PC-9 (cell line): ENCODE measurements at places on chromosomes 16 and 17. TPM values are rescaled to one million over a fixed set of nuclear protein-coding genes. Genes with fewer than 3 reads are reported as not detected.

DNA sequence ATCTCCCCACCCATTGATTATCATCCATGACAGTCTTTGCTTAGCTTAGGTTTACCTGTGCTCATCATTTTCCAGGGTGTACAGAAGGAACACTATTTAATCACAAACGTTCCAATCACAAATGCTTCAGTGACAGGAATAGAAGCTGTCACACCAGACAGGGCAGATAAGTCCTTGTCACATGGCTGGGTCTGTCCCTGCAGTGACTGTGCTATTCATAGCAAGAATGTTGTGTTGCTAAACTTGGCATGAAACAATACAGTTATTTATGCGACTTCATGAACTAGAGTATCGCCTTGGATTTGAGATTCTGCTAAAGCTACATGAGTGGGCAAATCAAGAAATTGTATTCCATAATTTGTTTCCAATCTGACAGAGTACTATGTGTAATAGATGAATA lies 108.4 kb downstream of the CDH13 start:
- no peak for DNase-seq
- no peaks in the 10 kb centered on the region for H3K4me1 ChIP-seq
- no peaks in the 10 kb centered on the region for H3K27me3 ChIP-seq
- no peak overlapping the region for H3K4me3 ChIP-seq
- H3K36me3 ChIP-seq, result no peaks in the 10 kb centered on the region
- no peak overlapping the region for H3K27ac ChIP-seq

DNA sequence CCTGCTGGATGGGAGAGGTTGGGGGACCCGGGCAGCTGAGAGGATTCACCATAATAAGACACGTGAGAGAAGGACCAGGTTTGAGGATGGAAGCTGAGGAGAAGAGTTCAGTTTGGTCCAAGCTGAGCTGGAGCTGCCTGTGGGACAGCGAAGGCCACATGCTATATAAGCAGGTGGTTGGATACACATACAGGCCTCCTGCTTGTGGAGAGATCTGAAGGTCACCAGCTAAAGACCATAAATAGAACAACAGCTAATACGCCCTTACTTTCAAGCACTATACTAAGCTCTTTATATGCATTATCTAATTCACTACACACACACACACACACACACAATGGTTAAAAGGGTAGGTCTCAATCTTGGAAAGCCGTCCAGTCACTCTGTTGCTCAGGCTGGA lies 32.1 kb downstream of the DUSP14 start:
- no peak for DNase-seq
- no peaks in the 10 kb centered on the region for H3K36me3 ChIP-seq
- no peaks in the 10 kb centered on the region for H3K27me3 ChIP-seq
- no peak overlapping the region for H3K27ac ChIP-seq

- H3K4me1 ChIP-seq, result no peaks in the 10 kb centered on the region
- DNase-seq, result peak; percentile 40
- H3K27ac ChIP-seq, result no peak overlapping the region
- H3K4me3 ChIP-seq, result no peak overlapping the region
Observed at GRCh38 chr16:77584205-77584859, 138.0 kb upstream of the NUDT7 start.

DNA sequence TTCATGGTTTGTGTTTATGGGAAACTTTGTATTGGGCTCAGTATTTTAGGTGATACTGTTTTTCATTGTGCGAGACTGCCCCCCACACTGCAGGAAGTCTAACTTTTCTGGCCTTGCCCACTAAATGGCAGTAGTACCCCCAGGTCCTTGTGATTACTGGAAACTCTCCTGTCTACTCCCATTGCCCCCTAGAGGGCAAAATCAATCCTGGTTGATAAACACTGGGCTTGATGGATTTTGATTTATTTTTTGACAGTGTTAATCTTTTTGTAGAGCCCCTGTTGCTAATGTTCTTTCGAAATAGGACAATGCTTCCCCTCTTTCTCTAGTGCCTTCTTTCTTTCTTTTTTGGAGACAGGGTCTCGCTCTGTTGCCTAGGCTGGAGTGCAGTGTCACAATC lies 15.5 kb downstream of the METTL9 start:
- peaks cover 44% of the 10 kb centered on the region for H3K4me1 ChIP-seq
- H3K4me3 ChIP-seq, result no peak overlapping the region
- peaks cover 22% of the 10 kb centered on the region; the same call in 1 of the 2 replicates for H3K36me3 ChIP-seq
- H3K27me3 ChIP-seq, result no peaks in the 10 kb centered on the region
- DNase-seq, result no peak
- no peak overlapping the region for H3K27ac ChIP-seq

GRCh38 chr17:11981862-11982261 lies 15.4 kb downstream of the ZNF18 start:
- H3K27ac ChIP-seq, result no peak overlapping the region
- no peaks in the 10 kb centered on the region for H3K27me3 ChIP-seq
- H3K4me3 ChIP-seq, result no peak overlapping the region

DNA sequence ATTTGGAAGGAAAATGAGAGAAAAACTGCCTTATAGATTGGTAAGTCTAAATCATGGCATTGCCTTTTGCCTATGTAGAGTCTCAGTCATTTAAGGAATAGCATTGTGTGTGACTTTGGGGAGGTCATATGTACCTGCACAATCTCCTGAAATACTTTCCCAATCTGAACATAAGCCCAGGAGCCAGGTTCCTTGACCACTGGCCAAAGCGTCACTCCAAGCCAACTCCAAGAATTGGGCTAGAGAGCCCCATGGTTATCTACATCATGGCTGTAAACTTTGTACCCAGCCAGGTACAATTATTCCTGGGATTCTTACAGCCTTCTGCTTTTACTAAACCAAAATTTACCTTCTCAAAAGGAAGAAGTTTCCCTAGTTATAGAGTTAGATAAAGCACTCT lies 40.8 kb upstream of the MED13 start:
- H3K4me1 ChIP-seq, result peaks cover 4% of the 10 kb centered on the region; the same call in 1 of the 2 replicates
- no peaks in the 10 kb centered on the region for H3K36me3 ChIP-seq
- DNase-seq, result no peak
- H3K27me3 ChIP-seq, result no peaks in the 10 kb centered on the region
- no peak overlapping the region for H3K27ac ChIP-seq
- H3K4me3 ChIP-seq, result no peak overlapping the region

DNA sequence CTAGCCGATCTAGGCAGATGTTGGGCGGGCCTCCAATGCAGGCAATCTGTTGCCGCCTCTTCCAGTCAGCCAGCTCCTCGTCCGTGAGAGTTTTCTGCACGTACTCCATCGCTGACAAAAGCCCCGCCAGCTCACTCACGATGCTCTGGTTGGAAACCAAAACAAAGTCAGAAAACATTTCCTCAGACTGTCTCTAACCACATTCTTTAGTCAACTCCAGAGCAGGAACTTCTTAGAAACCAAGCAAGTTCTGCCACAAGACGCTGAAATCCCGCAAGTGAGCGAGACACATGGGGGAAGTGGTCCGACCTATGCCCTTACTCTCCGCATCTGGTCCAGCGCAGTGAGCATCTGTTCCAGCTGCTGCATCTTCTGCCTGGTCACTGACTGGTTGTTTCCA lies 49.1 kb downstream of the STAT5A start:
- DNase-seq, result no peak
- no peak overlapping the region for H3K4me3 ChIP-seq
- peaks cover 21% of the 10 kb centered on the region for H3K36me3 ChIP-seq
- no peak overlapping the region for H3K27ac ChIP-seq
- H3K27me3 ChIP-seq, result no peaks in the 10 kb centered on the region
- peaks cover 12% of the 10 kb centered on the region for H3K4me1 ChIP-seq

GRCh38 chr16:79640513-79641360 lies 40.2 kb upstream of the MAF start:
- H3K27ac ChIP-seq, result no peak overlapping the region
- H3K36me3 ChIP-seq, result no peaks in the 10 kb centered on the region
- no peak for DNase-seq
- no peak overlapping the region for H3K4me3 ChIP-seq
- peaks cover 42% of the 10 kb centered on the region for H3K27me3 ChIP-seq
- H3K4me1 ChIP-seq, result no peaks in the 10 kb centered on the region

- H3K4me1 ChIP-seq, result no peaks in the 10 kb centered on the region
- H3K4me3 ChIP-seq, result no peak overlapping the region
- H3K27me3 ChIP-seq, result no peaks in the 10 kb centered on the region
- no peak for DNase-seq
- no peak overlapping the region for H3K27ac ChIP-seq
Observed at GRCh38 chr16:35602116-35602515, 2142.7 kb downstream of the TP53TG3F start.

DNA sequence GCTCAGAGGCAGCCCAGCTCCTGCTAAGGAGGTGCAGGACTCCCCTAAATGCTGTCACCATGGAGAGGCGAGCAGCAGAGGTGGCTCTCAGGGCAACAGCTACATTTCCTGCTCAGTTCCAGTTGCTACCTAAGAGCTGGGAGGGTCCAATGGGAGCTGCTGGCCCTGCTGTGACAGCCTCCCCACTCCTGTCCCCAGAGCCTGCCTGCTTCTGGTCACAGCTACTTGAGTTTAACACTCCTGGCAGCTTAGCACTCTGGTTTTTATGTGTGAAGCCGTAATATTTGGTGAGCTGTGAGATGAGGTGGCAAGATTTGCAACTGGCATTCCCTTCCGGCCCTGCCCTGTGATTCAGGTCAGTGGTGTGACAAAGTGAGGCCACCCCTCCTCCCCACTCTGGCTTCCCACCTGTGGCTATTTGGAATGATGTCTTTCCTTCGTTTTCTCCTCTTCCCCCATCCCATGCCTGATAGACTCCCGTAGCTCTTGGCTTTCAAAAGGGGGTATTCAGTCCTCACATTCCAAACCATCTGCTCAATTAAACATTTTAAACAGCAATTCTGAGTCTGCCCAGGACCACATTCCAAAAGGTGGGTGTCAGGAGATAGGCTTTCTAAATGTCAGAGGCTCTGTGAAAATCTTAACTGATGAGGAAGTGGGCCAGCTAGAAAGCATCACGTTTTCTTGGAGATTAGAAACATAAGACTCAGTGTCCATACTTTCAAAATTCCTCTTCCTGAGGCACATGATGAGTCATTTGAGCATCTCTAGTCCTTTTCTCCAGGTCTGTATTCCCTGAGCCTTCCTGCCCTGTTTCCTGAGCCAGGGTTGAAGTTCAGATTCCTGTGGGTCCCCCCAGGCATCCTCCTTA lies 42.6 kb upstream of the SKAP1 start:
- peak; percentile 63 for DNase-seq
- peak overlapping the region; percentile 16; the same call in 1 of the 2 replicates for H3K4me3 ChIP-seq
- peaks cover 38% of the 10 kb centered on the region for H3K4me1 ChIP-seq
- peak overlapping the region; percentile 95 for H3K27ac ChIP-seq
- no peaks in the 10 kb centered on the region for H3K27me3 ChIP-seq

The TMEM114 gene
- not detected in 2 replicates for total RNA-seq

The BICDL2 gene
- 57.9 and 68.7 TPM in 2 replicates for total RNA-seq

The SAT2 gene
- 52.0 and 68.7 TPM in 2 replicates for total RNA-seq

The OR4D1 gene
- total RNA-seq, result not detected in 2 replicates

The ALOX12B gene
- total RNA-seq, result not detected in 2 replicates
